ENCODE measurements at places on chromosomes 1 and 21.

DNA sequence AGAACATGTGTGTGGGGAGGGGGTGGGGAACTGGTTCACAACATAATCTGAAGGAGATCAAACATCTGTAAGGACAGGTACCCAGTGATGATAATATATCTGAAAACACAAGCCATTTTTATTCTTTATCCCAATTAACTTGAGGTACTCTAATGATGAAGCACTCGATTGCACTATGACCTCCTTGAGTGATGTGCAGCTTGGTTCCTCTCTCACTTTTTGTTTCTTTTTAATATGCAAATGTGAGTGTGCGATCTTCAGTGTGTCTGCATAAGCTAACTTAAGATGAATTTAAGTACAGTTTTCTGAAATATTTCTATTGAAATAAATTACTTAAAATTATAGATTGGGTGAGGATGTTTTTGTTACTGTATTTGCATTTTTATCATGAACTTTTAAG, 50.6 kb upstream of the ANGPTL1 start:
- no peak for DNase-seq

GRCh38 chr1:46030876-46031660, 101.4 kb downstream of the PIK3R3 start:
- DNase-seq = no peak

DNA sequence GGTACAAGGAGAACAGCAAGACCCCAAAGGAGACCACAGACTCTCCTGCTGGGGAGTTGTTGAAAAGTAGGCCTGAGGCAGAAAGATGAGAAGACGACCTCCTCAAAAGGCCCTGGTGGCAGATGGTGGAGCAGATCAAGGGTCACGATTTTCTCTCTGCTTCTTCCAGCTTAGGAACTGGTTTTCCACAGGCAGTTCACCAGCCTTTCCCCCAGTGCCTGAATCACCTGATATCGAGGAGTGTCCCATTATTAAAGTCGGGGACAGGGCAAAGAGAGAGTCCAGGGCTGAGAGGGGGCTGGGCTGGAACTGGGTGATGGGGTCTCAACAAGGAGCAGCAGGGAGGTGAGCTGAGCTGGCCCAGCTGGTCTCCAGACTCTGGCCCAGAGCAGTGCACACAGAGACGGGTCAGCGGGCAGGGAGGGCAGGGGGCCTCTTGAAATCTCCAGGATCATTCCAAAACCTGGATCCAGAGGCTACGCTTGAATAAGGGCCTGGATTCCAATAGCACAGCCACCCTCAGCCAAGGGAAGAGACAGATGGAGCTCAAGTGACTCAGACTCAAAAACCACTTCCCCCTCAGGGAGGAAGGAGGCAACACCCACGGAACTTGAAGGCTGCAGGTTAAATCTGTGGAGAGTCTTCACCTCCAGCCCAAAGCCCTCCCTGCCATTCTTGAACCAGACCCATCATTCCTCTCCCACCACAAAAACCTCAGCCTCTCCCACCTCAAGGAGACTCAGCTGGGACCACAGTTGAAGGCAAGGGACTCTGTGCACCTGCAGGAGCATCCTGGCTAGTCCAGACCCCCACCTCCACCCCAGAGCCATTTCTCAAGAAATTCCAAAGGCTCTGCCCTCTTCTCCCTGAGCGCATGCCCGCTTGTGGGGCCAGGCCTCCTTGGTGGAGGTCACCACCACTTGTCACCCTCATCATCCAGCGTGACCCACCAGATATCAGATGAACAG, at the start of gene S100A5:
S100A5 (minus strand) TSS at position 541 of the 968 bp plus-strand sequence. CDS start 743 bp downstream, outside the sequence.
- no peak for DNase-seq

DNA sequence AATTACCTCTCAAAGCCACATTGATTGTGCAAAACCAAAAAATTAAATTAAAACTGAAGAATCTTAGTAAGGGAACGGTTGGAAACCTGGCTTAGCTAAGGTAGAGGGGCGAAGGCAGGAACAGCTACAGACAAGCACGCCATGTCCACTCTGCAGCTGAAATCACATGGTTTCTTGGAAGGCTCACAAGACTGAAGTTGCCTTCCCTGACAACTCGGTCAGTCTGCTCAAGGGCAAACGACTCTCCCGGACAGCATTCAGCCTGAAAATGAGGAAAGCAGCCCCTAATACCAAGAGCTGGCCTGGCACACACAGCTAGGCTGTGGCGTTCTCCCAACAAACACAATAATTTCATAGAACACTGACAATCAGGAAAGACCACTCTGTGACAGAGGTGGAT, 22.7 kb upstream of the BECN2 start:
- DNase-seq = no peak

DNA sequence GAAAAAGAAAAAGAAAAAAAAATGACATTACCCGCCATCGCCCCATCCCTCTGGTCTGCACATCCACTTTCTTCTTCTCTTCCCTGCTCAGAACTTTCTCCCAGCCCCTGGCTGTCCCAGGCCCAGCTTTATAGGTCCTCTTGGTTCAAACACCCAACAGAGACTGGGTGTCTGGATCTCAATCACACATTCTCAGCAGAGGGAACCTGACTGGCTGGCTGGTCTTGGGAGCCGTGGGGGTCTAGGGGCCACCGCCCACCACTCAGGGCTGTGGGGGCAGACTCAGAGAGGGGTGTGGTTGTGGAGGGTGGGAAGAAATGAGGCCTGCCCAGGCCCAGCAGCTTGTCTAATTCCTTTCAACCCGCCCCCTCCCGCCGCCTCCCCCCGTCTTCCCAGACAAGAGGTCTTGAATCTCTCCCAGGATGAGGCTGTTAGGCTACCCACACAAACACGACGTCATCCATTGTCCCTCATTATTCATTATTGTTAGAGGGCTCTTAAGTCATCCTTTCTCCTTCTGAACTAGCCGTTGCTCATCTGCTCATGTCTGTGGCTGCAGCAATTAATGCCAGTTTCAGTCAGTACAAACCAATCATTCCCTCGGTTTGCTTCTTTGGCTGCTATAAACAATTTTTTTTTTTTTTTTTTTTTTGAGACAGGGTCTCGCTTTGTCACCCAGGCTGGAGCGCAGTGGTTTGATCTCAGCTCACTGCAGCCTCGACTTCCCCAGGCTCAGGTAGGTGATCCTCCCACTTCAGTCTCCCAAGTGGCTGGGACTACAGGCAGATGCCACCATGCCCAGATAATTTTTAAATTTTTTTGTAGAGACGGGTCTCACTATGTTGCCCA, 40.6 kb upstream of the CLIC4 start:
- peak; percentile 86 for DNase-seq

- DNase-seq = no peak
These were observed 168.2 kb downstream of the CLIC6 start for GRCh38 chr21:34836933-34837505.

DNA sequence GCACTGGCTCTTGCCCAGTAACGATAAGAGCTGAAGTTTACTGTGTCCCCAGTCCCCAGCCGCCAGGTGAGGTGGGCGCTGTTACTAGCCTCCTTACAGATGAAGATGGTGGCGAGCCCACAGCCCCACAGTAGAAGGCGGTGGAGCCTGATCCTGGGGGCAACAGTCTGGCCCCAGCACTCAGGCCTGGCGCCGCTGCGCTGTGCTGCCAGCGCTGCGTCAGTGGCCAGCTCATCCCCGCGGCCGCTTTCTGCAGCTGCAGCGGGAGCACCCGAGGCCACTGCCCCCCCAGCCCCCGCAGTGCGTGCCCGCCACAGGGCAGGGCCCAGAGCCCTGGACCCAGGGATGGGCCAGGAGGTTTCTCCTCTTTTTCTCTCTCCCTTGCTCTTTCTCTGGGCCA, 13.3 kb downstream of the H6PD start:
- no peak for DNase-seq

GRCh38 chr1:29632806-29633615, 396.7 kb downstream of the PTPRU start:
- DNase-seq = no peak

- no peak for DNase-seq
These were observed 112.7 kb upstream of the COA6 start for GRCh38 chr1:234260578-234260977.

GRCh38 chr1:119774746-119775490, 6.2 kb upstream of the HMGCS2 start:
- DNase-seq = no peak

- DNase-seq = peak; percentile 85
These were observed 42.8 kb upstream of the DMBX1 start for GRCh38 chr1:46446646-46447498.

GRCh38 chr1:55957276-55957675, 622.1 kb downstream of the PLPP3 start:
- DNase-seq = no peak

- DNase-seq = no peak
These were observed 54.5 kb upstream of the NADK start for GRCh38 chr1:1832820-1833219.

DNA sequence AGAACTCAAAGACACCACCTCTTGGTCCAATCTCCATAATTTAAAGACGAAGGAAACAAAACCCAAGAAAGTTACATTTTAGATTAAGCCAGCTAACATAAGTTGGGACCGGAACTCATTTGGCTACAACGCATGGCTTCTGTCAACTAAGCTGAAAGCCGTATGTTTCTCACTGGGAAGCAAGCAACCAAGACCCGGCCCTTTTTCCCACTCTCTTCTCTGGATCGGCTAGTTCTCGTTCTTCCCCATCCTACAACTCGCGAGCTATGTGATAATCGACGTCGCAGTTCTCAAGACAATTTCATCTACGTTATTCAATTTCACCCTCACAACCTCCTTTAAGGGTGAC, 601 bp downstream of the CCT8 start:
- no peak for DNase-seq

GRCh38 chr1:183730886-183731573, 73.9 kb upstream of the RGL1 start:
- no peak for DNase-seq

- no peak for DNase-seq
These were observed 93.0 kb upstream of the TENT5C start for GRCh38 chr1:117512728-117513321.

DNA sequence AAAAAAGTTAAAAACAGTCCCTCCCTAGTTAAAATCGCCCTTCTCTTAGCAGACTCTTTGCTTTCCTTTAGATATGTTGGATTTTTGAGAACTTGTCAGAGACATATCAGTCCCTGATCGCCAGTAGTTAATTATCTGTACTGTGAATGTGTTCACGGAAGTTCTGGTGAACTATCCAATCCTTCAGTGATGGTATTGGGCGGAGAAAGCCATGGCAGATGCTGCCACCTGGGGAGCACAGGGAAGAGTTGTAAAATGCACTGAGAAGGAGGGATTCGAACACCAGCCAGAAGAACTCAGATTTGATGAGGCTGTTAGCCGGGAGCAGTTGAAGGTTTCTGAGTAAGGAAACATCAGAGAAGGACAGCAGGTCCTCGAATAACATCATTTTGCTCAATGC, 17.5 kb upstream of the KIF14 start:
- DNase-seq = no peak

DNA sequence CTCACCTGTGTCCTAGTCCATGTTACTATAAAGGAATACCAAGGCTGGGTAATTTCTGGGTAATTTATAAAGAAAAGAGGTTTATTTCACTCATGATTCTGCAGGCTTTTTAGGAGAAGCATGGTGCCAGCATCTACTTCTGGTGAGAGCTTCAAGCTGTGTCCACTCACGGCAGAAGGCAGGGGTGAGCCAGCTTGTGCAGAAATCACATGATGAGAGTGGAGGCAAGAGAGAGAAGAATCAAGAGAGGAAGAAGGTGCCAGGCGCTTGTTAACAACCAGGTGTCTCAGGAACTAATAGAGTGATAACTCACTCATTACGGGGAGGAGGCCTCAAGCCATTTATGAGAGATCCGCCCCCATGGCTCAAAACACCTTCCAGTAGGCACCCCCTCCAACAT, 67.5 kb upstream of the CD34 start:
- DNase-seq = no peak

GRCh38 chr1:80211691-80212380, 1205.3 kb upstream of the ADGRL4 start:
- DNase-seq = no peak

DNA sequence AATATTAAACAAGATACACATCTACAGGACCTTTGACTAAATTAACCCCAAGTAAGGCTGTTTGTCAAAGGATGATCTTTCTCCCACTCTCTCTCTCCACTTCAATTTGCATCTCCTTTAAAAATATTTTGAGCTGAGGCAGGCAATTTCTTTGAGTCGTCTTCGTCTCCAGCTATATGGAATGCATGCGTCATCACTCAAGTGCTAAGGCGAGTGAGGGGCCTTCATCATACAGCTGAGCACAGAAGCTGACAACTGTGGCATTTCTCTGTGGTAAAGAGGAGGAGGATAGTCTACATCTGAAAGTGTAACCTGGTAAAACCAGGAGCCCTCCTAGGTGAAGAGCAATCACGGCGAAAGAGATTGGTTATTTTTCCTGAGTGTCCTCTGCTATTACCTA, 7.6 kb downstream of the EPHX4 start:
- DNase-seq = no peak

- DNase-seq = no peak
These were observed 64.0 kb upstream of the CHRM3 start for GRCh38 chr1:239322369-239322768.

DNA sequence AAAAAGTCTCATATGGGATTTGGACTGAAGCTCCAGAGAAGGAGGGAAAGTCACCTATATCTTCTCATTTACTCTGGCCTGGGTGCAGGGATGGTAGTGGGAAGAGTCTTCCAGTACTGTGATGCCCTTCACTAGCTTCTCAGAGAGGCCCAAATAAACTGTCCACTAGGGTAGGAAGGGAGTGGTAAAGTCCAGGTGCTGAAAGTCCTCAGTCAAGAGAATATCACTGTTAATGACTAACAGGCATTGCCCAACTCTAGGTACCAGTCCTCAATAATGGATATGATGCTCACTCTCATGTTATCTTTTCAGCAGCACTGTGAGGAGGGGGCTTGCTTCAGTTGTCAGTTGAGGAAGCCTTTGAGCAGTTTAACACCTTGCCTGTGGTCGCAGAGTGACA, 64.0 kb downstream of the LHX8 start:
- DNase-seq = no peak

GRCh38 chr1:8284127-8284526, 33.8 kb upstream of the SLC45A1 start:
- no peak for DNase-seq

DNA sequence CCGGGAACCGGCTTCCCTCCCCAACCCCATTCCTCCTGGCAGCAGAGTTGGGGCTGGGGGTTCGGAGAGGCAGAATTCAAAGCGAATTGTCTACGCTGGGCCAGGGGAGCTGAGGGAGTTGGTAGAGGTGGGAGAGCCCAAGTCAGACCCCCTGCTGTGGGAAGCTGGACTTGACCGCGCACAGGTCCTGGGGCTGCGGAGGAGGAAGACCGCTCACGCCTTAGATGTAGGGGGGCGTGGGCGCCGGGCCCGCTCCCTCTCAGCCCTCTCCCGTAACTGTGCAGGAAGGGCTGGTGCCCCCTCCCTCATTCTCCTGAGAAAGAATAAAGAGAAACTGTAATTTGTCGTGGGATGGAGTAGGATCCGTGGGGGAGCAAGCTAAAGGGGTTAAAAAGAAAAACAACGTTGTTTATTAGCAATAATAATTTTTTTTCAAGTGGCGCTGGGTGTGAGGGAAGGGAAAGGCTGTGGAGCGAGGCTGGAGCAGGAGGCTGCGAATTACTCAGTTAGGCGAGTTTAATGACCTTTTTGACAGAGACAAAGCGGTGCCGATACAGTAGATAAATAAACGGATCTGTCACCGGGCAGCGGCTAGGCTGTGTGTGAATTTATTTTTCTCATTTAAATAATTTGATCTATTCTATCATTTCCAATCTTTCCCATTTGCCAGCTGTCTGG, 838 bp upstream of the GRIK3 start:
- DNase-seq = peak; percentile 45

Measured in NCI-H2029 (cell line).